ENCODE measurements at places on chromosomes 4 and X.

- DNase-seq = no peak
Measured at GRCh38 chr4:154354883-154355282, 136.7 kb downstream of the DCHS2 start.

GRCh38 chrX:53085661-53086229 is 3.6 kb downstream of the TSPYL2 start:
- no peak for DNase-seq

- no peak for DNase-seq
Measured at GRCh38 chr4:168409089-168409801, 71.0 kb downstream of the DDX60L start.

DNA sequence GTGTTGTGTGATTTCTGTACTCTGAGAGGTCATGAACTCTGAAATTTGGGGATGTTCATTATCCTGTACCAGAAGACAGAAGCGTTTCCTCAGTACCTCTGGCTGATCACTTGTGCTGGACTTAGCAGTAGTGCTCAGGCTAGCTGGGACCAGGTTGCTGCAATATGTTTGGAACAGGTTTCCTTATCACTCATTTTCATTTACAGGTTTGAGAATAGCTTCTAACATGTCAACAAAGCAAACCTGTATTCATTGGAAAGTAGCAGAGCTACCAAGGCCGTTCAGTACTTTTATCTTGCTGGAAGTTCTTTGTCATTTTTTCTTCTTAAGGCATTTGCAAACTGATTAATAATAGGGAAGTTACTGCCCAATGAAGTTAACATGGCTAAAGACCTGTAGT is 242.9 kb upstream of the ANKRD50 start:
- no peak for DNase-seq

DNA sequence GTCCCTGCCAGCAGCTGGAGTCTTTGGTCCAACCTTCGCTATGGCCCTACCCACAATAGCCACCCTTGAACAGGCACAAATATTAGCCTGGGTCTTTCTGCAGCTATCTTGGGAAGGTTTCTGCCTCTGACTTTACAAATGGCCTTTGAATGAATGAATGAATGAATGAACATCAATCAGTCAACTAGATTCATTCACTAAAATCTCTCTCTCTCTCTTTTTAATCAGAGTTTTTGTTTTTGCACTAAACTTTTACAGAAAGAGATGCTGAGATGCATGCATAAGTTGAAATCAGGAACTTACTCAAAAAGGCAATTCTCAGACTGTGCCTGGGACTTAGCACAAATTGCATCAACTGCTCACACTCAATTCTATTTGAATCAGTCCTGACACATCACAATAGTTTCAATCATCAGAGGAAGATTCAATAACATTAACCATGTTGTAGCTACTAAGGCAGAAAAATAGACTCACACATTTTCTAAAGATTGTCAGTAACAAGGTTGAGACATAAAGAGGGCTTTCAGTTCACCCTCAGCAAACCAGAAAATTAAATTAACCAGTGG is 55.0 kb downstream of the ANXA3 start:
- DNase-seq = no peak
